ENCODE measurements at places on chromosomes 3 and 15.

- DNase-seq: no peak
Observed at GRCh38 chr3:140546649-140547048, 131.2 kb upstream of the TRIM42 start.

GRCh38 chr3:141280690-141281089 is 49.1 kb downstream of the PXYLP1 start:
- DNase-seq: no peak

DNA sequence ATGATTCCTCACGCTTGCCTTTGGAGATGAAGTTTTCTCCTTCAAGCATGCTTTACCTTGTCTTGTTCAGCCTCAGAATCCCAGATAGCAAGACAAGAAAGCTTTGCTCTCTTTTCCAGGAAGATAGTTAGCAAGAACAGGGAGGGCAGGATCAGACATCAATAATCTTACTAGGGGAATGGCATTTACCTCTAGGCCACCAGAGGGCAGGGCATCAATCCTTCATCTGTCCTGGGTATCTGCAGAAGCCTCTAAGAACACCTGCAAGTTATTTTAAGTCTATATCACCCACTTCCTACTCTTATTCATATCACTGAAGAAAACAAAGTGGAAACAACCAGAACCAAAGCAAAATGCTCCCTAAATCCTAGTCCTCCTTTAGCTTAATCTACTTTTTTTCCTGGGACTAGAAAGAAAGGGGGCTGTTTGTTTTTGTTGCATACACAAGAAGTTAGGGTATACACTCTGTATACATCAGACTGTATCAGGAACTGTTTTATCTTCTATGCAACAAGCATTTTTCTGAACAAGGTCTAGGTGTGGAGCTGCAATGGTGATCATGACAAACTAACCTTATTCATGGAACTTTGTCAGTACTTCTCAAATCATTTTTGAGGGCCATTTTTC is 862.5 kb downstream of the CADM2 start:
- DNase-seq: no peak

DNA sequence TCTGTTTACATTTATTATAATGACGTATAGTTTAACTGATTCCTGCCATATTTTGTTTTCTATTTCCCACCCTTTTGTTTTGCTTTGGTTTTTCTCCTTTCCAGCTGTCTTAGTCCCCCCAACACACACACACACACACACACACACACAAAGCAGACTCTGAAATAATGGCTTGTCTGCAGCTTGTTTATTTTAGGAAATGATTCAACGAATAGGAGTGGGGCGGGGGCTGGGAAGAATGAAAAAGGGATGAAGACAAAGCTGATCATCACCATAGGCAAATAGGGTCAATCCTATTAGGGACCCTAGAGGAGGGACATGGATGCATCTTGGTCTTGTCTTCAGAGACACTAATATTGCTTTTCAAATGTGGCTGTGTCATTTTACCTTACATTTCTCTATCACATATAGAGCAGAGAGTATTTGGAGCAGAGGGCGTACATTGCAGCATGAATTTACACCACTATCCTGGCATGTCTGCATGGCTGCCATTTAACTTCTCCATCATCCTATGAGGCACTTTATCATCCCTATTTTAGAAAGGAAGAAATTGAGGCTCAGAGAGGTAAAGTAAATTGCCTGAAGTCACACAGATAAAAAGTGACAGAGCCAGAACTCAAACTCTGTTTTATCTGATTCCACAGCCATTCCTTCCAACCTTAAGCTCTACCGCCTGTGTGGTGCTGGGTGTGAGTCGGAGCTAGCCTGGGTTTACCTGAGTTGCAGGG is 147.2 kb upstream of the TPM1 start:
- no peak for DNase-seq

GRCh38 chr3:47042231-47042791 is 62.8 kb downstream of the NBEAL2 start:
- DNase-seq: no peak

DNA sequence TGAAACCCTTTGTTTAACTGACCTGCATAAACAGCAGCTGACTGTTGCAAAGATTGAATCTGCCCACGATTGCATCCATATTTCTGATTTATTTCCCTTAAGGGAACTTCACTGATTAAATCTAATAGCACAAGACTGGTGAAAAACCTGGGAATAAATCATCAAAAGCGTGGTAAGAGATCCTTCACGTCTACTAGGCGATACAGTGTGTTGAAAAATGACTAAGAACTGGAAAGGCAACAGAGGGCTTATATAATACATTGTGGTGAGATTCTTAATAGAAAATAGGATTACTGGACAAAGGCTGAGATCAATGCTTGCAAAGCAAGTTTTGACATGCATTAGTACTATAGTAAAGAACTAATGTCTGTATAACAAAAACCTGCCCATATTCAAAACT is 49.0 kb downstream of the POLQ start:
- no peak for DNase-seq

DNA sequence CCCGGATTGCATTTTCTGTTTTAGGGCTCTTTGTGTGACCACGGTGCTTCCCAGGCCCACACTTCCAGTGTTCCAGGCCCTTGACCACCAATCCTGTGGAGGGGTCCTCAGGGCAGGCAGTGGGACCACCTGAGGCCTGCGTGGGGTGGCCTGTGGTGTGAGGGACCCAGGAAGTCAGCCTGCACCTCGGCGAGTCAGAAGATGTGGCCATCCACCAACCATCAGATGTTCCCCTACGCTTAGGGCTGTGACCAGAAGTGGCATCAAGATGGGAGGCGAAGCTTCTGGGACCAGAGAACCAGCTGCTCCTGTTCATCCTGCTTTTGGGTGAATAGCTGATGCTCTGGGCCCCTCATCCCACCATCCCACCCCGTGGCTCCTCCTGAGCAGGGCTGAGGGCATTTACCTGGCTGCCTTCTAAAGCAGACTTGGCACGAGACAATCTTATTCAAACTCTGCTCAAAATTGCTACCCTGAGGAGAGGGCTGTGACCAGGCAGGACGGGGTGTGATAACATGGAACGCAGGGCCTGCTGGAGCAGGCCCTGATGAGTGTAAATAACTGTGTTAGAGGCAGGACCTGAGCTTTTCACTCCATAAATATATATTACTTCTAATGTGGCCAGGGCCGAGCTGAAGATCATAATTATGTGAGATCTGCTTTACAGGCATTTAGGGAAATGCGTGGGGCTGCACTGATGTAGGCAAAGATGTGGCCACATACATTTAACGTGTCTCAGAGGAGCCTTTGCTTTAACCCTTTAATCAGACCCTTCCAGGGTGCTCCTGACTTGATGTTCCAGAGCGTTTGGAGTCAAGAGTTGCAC is 28.8 kb downstream of the SMAD3 start:
- no peak for DNase-seq

DNA sequence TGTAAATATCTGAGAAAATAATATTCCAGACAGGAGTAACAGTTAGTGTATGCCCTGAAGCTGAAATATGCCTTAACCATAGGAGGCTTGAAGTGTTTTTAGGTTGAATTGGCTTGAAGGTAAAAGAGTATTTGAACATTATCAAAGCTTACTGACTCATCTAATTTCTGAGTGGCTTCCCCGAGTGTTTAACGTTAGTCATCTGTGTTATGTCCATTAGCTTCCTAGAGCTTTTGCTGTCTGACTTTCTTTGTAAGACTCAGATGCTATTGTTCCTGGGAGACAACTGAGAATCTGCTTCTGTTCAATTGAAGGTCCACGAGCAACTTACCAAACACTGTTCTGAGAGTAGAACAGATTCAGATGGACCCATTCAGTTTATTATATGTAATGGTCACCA is 656.8 kb upstream of the NECTIN3 start:
- DNase-seq: no peak

DNA sequence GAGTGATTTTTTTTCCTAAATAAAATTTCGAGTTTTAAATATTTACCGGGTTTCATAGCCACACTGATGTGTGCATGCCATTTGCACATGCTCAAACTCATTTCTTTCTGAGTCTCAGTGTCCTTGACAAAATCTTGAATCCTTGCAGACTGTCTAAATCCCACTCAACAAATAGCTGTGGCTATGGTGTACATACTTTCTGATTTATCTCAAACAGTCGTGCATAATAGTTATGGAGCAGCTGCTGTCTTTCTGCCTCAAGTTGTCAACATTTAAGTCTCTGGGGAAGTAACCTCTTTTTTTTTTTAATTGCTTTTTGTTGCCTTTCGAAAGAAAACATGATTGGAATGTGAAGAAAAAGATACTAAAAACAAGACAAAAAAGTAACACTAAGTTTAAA is 52.8 kb upstream of the UTS2B start:
- no peak for DNase-seq

GRCh38 chr3:31389939-31390338 is 142.8 kb upstream of the STT3B start:
- DNase-seq: no peak

DNA sequence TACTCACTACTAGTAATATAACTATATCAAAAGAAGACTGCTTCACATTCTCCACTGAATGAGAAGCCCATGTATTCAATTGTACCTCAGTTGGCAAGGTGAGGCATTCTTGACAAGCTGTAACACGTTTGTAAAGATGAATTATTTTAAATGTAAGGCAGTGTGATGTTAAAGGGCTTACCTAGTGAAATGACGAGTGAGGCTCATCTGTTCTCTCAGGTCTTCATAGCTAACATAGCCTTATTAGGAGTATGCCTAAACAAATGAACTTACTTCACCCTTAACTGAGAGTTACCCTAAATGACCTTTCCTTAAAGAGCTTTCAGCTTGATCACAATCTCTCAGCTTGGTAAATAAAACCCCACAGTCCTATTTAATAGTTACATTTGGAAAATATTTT is 127.3 kb downstream of the FEZF2 start:
- DNase-seq: no peak

GRCh38 chr3:194675680-194676079 is 3.7 kb upstream of the LSG1 start:
- no peak for DNase-seq

DNA sequence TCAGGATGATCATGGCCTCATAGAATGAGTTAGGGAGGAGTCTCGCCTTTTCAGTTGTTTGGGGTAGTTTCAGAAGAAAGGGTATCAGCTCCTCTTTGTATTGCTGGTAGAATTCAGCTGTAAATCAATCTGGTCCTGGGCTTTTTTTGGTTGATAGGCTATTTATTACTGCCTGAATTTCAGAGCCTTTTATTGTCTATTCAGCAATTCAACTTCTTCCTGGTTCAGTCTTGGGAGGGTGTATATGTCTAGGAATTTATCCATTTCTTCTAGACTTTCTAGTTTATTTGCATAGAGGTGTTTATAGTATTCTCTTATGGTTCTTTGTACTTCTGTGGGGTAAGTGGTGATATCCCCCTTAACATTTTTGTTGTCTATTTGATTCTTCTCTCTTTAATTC is 1024.2 kb downstream of the DIPK2A start:
- no peak for DNase-seq

DNA sequence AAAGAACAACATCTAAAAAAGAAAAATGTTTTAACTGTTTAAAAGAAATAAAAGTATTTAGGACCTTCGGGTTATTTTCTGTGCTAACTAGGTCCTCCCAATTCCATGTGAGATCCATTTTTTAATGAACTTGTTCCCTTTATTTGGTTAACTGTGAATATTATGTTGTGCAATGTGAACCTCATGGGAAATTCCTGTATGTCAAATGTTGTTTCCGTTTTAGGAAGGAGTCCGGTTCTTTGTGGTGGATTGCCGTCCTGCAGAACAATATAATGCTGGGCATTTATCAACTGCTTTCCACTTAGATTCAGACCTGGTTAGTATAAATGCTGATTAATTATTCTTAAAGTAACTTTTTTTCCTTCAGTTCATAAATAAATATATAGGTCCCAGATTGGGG is 35.5 kb upstream of the NIT2 start:
- no peak for DNase-seq

GRCh38 chr3:46609212-46609721 is 3.1 kb upstream of the FAM240A start:
- DNase-seq: no peak

GRCh38 chr3:29144361-29144760 is 136.5 kb upstream of the RBMS3 start:
- DNase-seq: no peak

DNA sequence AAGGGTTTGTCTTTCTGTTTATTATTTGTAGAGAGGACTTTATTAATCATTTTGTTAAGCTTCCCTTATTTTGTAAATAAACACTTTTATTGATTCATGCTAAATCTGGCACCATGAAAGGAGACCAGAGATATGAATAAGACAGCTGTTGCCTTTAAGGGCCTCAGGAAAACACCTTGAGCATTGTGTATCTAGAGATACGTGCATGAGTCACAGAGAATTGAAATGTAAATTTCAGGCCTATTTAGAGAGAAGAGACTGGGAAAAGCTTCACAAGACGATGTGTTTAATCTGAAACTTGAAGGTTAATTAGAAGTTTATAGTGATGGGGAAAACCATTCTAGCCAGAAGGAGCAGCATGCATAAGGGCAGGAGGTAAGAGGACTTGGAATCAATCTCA is 28.6 kb upstream of the UTS2B start:
- DNase-seq: no peak

GRCh38 chr3:100060685-100061484 is 53.4 kb downstream of the FILIP1L start:
- DNase-seq: no peak

DNA sequence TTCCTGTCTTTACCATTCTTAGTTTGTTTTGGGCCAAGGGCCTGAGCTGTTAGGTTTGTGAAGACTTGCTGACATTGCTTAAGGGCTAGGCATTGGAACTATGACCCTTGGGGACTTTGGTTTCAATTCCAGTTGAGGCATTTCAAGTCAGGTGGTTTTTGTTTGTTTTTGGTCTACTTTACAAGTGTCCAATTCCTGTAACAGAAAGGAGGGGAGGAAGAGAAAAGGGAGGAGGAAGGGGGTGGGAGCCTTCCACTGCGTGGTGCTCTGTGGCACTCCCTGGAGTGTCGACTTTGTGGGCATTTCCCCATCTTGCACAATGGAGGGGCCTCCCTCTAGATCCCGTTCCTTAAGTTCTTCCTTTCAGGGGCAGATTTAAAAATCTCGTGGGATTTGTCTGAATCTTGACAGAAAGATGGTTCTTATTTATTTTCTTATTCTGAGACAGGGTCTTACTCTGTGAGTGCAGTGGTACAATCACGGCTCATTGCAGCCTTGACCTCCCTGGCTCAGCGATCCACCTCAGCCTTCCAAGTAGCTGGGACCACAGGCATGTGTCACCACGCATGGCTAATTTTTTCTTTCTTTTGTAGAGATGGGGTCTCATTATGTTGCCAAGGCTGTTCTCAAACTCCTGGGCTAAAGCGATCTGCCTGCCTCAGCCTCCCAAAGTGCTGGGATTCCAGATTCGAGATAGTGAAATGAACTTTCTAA is 59.5 kb upstream of the RYK start:
- no peak for DNase-seq

GRCh38 chr3:58556001-58556400 is 19.0 kb upstream of the ACOX2 start:
- no peak for DNase-seq

- no peak for DNase-seq
Observed at GRCh38 chr3:161222662-161223061, 1.6 kb downstream of the NMD3 start.

- DNase-seq: no peak
Observed at GRCh38 chr3:141853629-141854168, 22.7 kb upstream of the ATP1B3 start.

GRCh38 chr15:92304223-92304975 is 89.3 kb upstream of the ST8SIA2 start:
- DNase-seq: no peak

GRCh38 chr3:141328286-141329166 is 39.8 kb upstream of the ZBTB38 start:
- DNase-seq: no peak

GRCh38 chr15:88627463-88627862 is 6.3 kb downstream of the AEN start:
- no peak for DNase-seq
